ENCODE measurements at places on chromosomes 3 and 15. TPM values are rescaled to one million over a fixed set of nuclear protein-coding genes. Genes with fewer than 3 reads are reported as not detected.

DNA sequence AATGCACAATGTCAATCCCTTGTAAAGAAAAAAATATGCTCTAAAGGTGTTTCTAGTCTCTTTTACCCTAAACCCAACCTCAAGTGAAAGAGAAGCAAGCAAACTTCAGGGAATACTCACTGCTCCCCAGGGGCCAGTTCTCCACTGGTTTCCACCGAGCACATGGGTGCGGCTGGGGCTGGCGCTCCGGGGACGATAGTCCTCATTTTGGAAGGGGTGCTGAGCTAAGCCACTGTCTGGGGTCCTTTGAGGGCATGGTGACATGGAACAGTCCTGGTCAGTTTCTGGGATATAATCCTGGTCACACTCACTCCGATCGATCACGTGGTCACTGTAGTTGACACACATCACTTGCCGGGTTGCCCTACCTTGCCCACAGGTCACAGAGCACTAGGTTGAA, 86.0 kb downstream of the ADAMTS9 start:
- H3K4me3 ChIP-seq, result no peak overlapping the region
- H3K36me3 ChIP-seq, result no peaks in the 10 kb centered on the region
- no peak overlapping the region for H3K27ac ChIP-seq
- DNase-seq, result no peak
- H3K4me1 ChIP-seq, result no peaks in the 10 kb centered on the region
- H3K27me3 ChIP-seq, result no peaks in the 10 kb centered on the region

CIB2 gene
- 14.6 TPM for total RNA-seq

DNA sequence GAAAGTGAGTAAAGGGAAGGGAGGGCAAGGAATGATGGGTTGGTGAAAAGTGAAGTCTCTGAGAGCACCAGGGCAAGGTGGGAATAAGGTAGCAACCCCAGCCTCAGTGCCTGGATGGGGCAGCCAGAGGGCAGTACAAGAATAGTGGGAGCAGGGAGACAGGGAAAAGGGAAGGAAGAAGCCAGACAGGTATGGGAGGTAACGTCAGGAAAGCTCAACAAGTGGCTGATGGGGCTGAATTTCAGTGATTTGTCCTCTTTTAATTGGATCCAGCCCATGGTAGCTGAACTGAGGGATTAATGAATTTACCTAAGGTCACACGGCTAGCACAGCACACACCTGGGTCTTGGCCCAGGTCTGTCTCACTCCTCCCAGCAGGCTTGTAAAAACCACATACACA, 12.6 kb downstream of the RORA start:
- no peaks in the 10 kb centered on the region for H3K27me3 ChIP-seq
- no peaks in the 10 kb centered on the region for H3K36me3 ChIP-seq
- H3K4me1 ChIP-seq, result no peaks in the 10 kb centered on the region

GOLGA8T gene
- not detected for total RNA-seq

- H3K27ac ChIP-seq, result no peak overlapping the region
- no peak overlapping the region for H3K4me3 ChIP-seq
- H3K36me3 ChIP-seq, result no peaks in the 10 kb centered on the region
- no peak for DNase-seq
- H3K4me1 ChIP-seq, result peaks cover 4% of the 10 kb centered on the region
- H3K27me3 ChIP-seq, result no peaks in the 10 kb centered on the region
Measured at GRCh38 chr3:50229490-50229889, 6.5 kb upstream of the GNAI2 start.

GRCh38 chr3:40317061-40317855, 7.8 kb downstream of the EIF1B start:
- no peaks in the 10 kb centered on the region for H3K36me3 ChIP-seq
- no peak overlapping the region for H3K4me3 ChIP-seq
- no peaks in the 10 kb centered on the region for H3K27me3 ChIP-seq
- DNase-seq, result peak; percentile 53
- no peak overlapping the region for H3K27ac ChIP-seq
- peaks cover 4% of the 10 kb centered on the region for H3K4me1 ChIP-seq

GP9 gene
- not detected for total RNA-seq

- no peaks in the 10 kb centered on the region for H3K36me3 ChIP-seq
- no peaks in the 10 kb centered on the region for H3K4me1 ChIP-seq
- H3K27ac ChIP-seq, result no peak overlapping the region
- no peak overlapping the region for H3K4me3 ChIP-seq
- DNase-seq, result no peak
- H3K27me3 ChIP-seq, result no peaks in the 10 kb centered on the region
Measured at GRCh38 chr15:93566762-93567161, 477.8 kb upstream of the RGMA start.

DNA sequence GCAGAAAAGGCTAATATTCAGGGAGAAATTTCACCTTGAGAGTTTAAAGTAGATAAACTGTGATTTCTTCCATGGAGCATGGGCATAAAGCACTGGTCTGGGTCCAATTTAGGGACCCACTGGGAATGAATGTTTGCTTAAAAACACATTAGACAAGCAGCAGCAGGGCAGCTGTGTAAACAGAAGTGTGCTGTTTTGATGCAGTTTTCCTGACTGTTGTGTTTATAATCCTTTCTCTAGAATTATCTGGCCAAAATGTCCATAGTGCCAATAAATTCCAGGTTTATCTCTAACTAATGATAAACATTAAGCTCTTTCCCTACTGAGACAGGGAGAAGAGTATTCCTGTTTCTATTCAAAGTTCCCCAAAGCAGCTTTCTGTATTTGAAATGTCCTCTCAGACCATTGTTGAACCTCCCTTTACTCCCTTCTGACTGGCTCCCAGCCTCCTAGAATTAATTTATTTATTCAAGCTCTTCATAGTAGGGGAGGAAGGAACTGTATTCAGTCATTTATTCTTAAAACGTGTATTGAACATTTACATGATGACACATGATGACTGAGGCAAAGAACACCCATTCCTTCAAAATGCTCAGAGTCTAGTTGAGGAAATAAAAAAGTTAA, 7.0 kb upstream of the TM4SF18 start:
- DNase-seq, result no peak
- no peaks in the 10 kb centered on the region for H3K27me3 ChIP-seq
- H3K27ac ChIP-seq, result peak overlapping the region; percentile 4
- H3K4me1 ChIP-seq, result peaks cover 4% of the 10 kb centered on the region
- H3K36me3 ChIP-seq, result no peaks in the 10 kb centered on the region

DNA sequence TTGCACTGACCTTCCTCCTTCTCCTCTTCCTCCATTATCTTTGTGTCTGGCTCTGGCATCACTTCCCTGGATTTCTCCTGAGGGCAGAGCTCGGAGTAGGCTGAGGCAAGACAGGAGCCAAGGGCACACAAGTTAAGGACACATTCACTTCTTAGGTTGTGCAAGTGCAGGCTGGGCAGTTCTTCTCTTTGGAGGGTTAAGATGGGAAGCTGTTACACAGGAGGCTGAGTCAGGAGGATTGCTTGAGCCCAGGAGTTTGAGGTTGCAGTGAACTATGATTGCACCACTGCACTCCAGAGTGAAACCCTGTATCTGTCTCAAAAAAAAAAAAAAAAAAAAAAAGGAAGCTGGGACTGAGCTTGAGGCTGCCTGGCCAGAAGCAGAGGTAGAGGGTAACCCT, 176.2 kb upstream of the ANKRD28 start:
- H3K36me3 ChIP-seq, result no peaks in the 10 kb centered on the region
- H3K27ac ChIP-seq, result no peak overlapping the region
- DNase-seq, result no peak
- H3K4me3 ChIP-seq, result no peak overlapping the region

GRCh38 chr15:77548589-77549557, 83.8 kb downstream of the LINGO1 start:
- no peaks in the 10 kb centered on the region for H3K4me1 ChIP-seq
- no peaks in the 10 kb centered on the region for H3K27me3 ChIP-seq
- DNase-seq, result no peak
- H3K27ac ChIP-seq, result no peak overlapping the region

NTRK3 gene
- total RNA-seq, result 1.5 TPM

ZNF106 gene
- 46.9 TPM for total RNA-seq

- H3K4me1 ChIP-seq, result no peaks in the 10 kb centered on the region
- H3K36me3 ChIP-seq, result peaks cover 16% of the 10 kb centered on the region
- H3K4me3 ChIP-seq, result no peak overlapping the region
- no peaks in the 10 kb centered on the region for H3K27me3 ChIP-seq
- H3K27ac ChIP-seq, result no peak overlapping the region
Measured at GRCh38 chr3:9373465-9373864, 10.6 kb downstream of the THUMPD3 start.

NANOGP8 gene
- not detected for total RNA-seq

GRCh38 chr15:60655252-60655651, 176.3 kb upstream of the ICE2 start:
- H3K27me3 ChIP-seq, result no peaks in the 10 kb centered on the region
- no peaks in the 10 kb centered on the region for H3K36me3 ChIP-seq
- H3K4me3 ChIP-seq, result no peak overlapping the region
- DNase-seq, result no peak

GRCh38 chr3:110903771-110904519, 167.7 kb upstream of the NECTIN3 start:
- H3K4me3 ChIP-seq, result no peak overlapping the region
- DNase-seq, result no peak
- H3K27ac ChIP-seq, result no peak overlapping the region
- no peaks in the 10 kb centered on the region for H3K4me1 ChIP-seq

- no peaks in the 10 kb centered on the region for H3K36me3 ChIP-seq
- H3K27me3 ChIP-seq, result no peaks in the 10 kb centered on the region
- H3K27ac ChIP-seq, result no peak overlapping the region
- no peak for DNase-seq
Measured at GRCh38 chr15:57150066-57150865, 226.0 kb upstream of the CGNL1 start.

GRCh38 chr3:8324747-8325146, 176.9 kb upstream of the LMCD1 start:
- H3K27me3 ChIP-seq, result no peaks in the 10 kb centered on the region
- no peak overlapping the region for H3K27ac ChIP-seq
- H3K4me3 ChIP-seq, result no peak overlapping the region
- DNase-seq, result no peak

DNA sequence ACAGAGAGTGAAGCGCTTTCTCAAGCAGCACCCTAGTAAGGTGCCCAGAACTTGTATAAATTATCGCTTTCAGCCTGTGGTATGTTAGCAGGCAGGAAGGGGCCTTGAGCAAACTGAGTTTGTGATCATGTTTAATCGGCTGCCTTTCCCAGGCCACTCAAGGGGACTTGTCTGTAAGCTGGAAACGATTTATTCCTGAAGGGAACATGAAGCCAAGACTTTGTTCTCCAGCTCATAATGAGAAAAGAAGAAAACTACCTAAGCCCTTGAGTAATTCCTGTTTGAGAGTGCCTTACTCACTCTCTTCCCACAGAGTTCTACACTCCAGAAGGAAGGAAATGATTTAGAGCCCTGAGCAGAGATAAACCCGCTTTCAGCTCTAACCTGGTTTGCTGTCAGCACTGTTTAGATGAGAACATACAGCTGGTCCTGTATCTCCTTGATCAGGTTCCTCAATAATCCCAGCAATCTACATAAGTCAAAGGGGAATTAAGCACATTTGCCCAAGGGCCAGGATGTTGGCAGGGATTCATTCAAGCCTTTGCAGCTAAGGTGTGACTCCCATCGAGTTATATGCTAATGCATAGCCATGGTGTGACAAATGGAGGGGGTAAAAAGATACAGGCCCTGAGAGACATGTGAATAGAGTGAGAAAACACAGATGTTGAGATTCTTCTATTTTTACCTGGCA, 187.7 kb upstream of the SLC24A5 start:
- H3K4me3 ChIP-seq, result no peak overlapping the region
- no peaks in the 10 kb centered on the region for H3K4me1 ChIP-seq
- H3K36me3 ChIP-seq, result no peaks in the 10 kb centered on the region
- no peaks in the 10 kb centered on the region for H3K27me3 ChIP-seq
- no peak for DNase-seq
- H3K27ac ChIP-seq, result no peak overlapping the region

DNA sequence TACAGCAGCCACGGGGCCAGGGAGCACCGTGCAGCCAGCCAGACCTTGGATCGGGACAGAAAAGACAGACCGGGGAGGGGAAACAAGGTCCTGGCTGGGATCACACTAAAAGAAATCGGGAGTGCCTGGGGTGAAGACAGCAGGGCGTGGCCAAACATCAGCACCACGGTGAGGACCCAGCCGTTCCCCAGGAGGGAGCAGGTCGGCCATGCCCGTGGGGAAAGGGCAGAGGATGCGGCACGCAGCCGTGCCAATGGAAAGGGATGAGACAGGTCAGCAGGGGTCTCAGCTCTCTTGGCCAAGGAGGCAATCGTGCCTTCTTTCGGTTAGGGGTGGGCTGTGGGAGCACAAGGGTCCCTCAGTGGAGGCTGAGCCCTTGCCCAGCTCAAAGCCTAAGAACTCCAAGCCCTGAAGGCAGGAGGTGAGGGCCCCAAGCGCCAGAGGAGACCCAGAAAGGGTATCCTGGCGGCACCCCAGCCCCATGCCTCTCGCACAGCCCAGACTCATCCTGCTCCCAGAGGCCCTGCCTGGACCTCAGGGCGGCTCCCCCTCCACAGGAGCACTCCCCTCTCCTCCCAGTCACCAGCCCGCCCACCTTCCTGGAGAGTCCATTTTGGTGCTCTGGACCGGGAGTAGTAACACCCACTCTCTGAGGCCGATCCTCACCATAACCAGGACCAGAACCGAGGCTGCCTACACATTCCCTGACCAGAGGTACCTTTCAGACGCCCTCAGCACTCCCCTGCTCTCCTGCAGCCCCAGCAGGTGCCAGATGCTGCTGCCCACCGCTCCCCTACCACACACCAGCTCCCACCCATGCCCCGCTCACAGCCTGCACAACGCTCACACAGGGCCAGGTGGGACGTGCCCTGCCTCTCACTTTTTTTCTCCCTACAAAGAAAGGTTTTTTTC, 23.2 kb upstream of the OCA2 start:
- no peak for DNase-seq
- no peaks in the 10 kb centered on the region for H3K36me3 ChIP-seq
- no peaks in the 10 kb centered on the region for H3K4me1 ChIP-seq
- H3K27ac ChIP-seq, result no peak overlapping the region
- no peaks in the 10 kb centered on the region for H3K27me3 ChIP-seq

DNA sequence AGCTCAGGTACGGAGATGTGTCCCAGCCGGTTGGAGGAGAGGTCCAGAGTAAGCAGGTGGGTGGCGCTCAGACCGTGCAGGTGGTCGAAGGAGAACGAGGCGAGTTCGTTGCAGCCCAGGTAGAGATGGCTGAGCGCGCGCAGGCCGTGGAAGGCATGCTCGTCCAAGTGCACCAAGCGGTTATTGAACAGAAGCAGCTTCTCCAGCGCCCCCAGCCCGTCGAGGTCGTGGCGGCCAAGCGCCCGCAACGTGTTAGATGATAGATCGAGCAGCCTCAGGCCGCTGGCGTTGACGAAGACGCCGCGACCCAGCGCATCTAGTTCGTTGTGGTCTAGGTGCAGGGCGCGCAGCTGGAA, 648 bp downstream of the AMIGO3 start:
- H3K27me3 ChIP-seq, result no peaks in the 10 kb centered on the region
- peaks cover 18% of the 10 kb centered on the region for H3K4me1 ChIP-seq
- peak overlapping the region; percentile 54 for H3K4me3 ChIP-seq
- no peak overlapping the region for H3K27ac ChIP-seq

- peak overlapping the region; percentile 88 for H3K27ac ChIP-seq
- peak overlapping the region; percentile 88 for H3K4me3 ChIP-seq
- no peaks in the 10 kb centered on the region for H3K4me1 ChIP-seq
Measured at GRCh38 chr15:75844629-75845335, 1.5 kb downstream of the UBE2Q2 start.

Data from colonic mucosa (tissue), 4 donors.